Cortex of kidney (tissue), 1 donor: ENCODE measurements at places on chromosomes 2 and 18.

GRCh38 chr2:219670386-219670785, 43.0 kb downstream of the SLC4A3 start:
- DNase-seq: no peak

DNA sequence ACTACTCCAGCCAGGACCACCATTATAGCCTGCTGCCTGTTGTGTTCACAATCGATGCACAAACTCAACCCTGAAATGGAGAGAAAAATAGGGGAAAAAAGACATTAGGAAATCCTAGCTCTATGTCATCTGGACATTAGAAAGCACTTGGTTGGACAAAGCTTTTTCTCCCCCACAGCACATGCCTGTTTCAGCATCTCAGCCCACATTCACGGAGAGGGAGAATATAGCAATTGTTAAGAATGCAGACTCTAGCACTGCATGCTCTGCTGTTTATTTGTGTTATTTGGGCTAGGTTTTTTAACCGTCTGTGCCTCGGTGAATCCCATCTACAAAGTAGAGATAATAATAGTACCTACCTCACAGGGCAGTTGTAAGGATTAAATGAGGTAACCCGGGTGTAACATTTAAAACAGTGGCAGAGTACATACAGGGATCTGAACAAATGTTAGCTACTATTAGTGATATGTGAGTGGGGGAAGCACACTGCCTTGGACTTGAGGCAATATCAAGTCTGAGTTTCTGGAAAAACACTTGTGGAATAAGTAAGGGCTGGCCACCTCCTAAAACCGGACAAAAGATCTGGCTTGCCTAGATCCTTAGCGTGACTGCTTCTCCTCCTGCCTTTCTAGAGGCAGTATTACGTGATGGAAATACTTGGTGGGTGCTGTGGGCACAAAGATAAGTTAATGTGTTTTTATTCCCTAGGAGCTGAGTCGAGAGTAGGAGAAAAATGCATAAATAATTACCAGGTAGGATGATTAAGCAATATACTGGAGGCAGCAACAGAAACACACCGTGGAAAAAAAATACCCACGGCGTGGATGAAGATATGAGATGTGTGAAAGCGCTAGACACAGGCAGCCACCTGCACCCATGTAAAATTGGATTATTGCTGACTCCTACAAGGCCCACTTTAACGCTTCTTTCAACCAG, 1.0 kb upstream of the PPP1CB start:
- no peak for DNase-seq

DNA sequence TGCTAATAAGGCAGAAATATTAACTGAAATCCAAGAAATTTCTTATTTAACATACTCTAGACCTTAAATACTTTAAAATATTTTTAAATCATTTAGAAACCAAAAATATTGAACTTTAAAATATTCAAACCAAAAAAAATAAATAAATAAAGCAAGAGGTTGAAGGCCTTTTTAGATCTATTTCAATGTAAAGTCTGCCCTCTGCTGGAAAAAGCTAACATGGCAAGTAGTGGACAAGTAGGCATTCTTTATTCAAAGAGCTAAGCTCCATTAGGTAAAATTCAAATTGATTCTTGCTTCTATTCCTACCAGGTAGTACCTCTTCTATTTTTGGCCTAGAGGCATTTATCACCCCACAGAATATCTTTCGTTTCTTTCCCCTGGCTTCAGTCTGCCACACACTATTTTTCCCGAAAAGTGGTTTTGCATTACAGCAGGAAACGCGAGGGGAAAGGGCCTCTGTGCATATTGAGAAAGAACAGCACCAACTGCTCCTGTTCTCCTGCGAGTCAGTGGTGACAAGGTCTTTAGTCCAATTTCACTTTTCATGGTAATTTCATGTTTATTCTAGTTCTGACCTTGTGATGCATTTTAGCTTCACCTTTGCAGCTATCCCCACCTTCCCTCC, 20.4 kb downstream of the IFIH1 start:
- DNase-seq: no peak

GRCh38 chr18:2376707-2377106, 194.6 kb downstream of the METTL4 start:
- DNase-seq: no peak

DNA sequence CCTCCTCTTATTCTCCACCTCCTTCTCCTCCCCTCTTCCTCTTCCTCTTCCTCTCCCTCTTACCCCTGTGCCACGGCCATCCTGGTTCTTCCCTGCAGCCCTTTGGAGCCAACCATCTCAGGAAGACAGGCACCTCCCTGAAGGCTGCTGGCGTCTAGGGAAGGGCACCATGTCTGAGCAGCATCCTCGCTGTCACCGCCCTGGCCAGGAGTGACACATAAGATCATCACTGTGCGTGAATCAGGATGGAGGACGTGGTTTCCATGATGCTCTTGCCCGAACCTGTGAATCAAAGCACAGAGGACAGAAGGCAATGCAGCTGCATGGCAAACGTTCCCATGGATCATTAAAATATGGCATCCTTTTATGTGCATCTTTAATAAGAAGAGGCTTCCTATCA, 236.0 kb downstream of the SH3BP4 start:
- no peak for DNase-seq

GRCh38 chr2:20415511-20415918, 31.4 kb upstream of the RHOB start:
- DNase-seq: no peak

GRCh38 chr2:128639693-128640092, 321.0 kb upstream of the HS6ST1 start:
- no peak for DNase-seq

- no peak for DNase-seq
Observed at GRCh38 chr2:214946949-214947348, 137.5 kb upstream of the BARD1 start.

GRCh38 chr2:183078464-183079138, at the start of gene DUSP19:
Gene DUSP19 (plus strand): TSS chr2:183078747. CDS start chr2:183078934, 187 bp downstream.
- no peak for DNase-seq

DNA sequence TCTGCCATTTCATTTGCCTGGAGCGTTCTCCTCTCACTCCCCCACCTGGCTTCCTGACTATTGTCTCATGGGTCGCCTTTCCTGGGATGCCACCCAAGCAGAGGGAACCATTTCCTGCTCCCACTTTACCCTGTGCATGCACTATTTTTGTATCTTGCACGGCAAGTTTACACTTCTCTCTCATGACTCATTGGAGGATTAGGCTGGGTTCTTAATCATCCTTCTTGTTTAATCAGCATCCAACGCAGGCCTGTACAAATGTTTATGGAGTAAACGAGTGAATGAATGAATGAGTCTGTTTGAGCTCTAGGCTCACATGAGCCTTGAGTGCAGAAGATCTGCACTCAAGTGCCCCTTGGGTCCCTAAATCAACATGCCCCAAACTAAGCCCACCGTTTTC, 3.8 kb upstream of the ARHGAP25 start:
- DNase-seq: no peak

DNA sequence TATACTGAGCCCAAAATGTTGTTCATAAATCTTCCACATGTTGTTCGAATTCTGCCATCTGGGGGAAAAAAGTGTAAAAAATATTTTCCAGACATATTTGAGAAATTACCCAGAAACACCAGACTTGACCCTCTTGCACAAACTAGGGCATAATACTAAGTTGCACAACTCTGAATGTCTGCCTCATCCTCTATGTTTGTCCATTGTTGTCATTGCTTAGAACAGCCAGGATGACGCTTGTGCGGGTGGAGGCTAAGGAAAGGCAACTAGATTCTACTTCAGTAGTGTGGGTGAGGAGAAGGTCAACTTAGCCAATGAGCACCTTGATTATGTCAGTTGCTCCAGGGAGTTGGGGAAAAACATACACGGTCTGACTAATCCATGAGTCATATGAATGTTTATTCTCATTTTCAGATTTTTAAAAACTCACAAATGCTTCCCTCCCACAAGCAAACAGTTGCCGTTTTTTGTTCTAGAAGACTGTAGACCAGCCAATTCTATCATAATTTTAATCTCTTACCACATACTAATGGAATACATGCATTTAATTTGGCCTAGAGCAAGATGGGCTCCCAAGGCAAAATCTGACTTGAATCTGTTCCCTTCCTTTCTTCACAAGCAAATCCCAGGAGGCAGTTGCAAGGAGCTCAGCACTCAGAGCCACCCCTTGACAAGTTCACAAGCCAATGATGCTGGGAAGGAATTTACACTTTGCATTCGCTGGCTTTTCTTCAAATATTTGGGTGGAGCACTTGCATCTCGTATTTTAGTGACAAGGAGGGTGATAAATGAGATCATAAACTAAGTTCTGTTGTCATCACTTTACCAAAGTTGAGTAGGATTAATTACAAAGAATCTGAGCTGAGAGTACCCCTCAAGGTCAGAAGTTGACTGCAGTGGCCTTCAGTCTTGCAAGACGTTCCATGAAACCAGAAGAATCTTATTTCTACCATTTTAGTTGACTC, 163.2 kb upstream of the TWIST2 start:
- no peak for DNase-seq
